ENCODE measurements at places on chromosomes 4 and X.

DNA sequence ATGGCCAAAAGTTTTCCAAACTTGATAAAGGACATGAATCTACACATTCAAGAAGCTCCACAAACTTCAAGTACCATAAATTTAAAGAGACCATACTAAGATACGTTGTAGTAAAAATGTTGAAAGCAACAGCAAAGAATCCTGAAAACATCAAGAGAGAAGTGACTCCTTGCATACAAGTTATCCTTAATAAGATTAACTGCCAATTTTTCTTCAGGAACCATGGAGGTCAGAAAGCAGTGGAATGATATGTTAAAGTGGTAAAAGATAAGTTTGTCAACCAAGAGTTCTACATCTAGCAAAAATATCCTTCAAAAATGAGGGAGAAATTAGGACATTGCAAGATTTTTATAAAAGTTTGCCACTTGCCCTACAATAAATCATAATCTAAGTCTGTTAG is 43.3 kb downstream of the BMP15 start:
- DNase-seq = no peak

DNA sequence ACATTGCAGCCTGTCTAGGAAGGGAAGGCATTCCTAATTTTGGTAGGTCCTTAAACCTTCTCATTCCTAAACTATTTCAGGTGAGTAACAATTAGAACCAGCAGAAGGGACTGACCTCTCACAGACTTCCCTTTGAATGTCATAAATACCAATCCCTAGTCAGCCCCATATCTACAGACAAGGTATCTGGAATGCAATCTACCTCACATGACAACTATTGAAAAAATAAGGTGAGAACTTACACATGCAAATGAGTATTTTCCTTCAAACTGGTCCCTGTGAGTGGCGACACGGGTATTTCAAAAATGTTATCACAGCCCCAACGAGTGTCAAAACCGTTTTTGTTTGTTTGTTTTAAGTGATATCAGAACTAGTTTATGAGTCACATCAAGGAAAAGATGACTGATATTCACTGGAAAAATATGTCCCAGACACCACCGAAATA is 102.4 kb upstream of the VCX2 start:
- no peak for DNase-seq

DNA sequence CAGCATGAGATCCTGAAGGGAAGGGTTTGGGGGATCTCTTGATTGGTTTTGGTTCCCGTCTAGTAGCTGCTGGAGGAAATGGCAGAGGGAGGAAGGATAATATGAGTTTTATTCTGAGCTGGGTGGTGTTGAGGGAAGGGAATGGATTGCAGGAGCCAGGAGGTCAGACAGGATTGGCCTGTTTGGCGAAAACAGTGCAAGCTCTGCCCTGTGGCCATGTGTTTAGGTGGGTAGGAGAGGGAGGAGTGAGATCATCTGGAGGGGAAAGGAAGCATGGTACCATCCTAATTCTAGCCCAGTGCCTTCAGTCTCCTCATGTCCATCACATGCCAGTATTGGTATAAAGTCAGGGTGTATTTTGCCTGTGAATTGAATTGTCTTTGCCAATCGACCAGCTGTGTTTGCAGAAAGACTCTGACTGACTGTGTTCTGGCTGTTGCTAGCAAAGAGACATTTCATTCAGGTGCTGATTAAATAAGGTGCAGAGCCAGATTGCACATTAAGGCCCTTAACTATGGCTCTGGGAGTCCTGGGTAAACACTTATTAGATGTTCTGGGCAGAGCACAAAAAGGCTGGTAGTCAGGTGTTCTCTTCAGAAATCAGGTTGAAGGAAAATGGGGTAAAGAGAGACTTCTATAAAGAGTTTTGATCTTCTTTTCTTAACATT is 10.0 kb downstream of the TMEM164 start:
- DNase-seq = peak; percentile 81

DNA sequence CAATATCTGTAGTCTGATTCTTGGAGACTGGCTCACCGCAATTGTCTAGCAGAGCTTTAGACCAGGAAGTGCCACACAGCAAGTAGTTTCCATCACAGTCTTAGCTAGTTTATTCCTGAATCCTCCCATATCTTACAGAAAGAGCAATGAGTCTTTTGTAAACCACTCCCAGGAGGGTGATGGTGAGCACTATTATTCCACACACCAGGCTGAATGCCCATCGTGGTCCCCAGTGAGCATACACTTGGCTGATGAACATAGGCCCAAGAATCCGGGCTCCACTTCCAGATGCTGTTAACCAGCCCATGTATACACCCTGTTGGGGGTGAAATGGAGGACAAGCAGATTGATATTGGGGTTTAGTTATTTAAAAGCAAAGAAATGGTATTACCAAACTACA is 39.8 kb downstream of the PLK4 start:
- DNase-seq = no peak

DNA sequence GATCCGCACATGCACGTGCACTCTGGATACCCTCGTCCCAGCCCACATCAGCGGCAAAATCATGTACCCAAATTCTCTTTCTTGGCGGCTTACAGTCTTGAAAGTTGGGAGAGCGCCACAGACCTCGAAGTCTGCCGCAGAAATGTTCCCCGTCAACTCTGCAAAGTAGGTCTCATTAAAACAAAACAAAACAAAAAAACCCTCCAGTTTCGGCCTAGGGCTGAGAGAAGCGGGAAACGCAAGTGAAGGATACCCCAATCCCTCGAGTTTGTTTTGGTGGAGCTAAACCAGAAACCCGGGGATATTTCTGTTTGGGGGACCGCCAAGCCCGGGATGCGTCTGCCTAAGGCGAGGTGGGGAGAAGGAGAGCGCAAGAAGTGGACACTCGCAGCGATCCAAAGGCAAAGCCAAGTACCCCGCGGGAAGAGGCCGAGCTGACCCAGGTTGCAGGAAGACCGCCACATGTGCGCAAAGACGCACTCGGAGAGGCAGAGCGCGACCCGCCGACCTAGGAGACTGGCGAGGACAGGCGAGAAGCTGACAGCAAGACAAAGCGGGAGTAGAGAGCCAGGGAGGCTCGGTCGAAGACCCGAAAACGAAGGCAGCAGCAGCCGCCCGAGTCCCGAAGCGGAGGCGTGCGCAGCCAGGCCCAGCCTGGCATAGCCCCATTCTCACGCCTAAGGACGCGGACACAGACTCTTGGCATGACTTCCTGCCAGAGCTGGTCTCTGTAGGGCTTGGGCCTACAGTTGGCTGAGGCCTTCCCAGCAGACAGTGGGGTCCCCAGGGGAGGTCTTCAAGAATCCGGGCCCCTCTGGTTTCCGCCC is 49.6 kb upstream of the BCOR start:
- DNase-seq = no peak

GRCh38 chr4:87005369-87005689 is 70.5 kb downstream of the AFF1 start:
- no peak for DNase-seq

DNA sequence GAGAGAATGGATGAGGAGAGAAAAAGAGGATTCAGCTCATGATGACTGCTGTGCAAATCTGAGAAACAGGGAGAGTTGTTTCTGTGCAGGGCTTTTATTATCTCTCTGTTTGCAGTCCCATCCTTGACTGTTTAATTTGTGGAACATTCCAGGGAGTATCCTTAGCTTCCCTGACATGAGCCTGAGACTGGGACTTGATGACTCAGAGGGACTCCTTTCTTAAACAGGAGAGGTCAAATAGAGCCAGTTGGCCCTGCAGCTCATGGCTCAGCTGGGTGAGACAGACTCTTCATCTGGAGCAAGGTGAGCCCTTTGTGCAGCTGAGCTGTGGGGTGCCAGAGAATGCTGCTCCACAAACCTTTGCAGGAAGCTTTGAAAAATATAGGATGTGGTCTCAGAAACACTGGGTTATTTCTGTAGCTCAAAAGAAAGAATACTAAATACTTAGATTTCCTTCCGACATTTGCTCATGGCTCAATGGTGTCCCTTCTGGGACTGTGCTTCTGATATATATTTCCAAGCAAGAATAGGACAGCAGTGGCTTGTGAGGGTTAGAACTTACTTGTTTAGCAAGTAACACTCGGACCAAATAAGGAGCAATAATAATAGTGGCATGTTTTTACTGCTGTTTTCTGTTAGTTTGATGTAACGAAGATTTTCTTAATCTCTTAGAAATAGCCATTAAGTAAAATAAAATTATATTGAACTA is 14.5 kb downstream of the ARHGAP24 start:
- peak; percentile 42 for DNase-seq

GRCh38 chr4:153571006-153571545 is 104.9 kb downstream of the TMEM131L start:
- DNase-seq = no peak

- DNase-seq = no peak
Measured at GRCh38 chr4:30258949-30259348, 461.2 kb upstream of the PCDH7 start.

GRCh38 chr4:23279377-23279986 is 586.7 kb downstream of the GBA3 start:
- no peak for DNase-seq

GRCh38 chr4:163273203-163273602 is 59.2 kb downstream of the NPY1R start:
- no peak for DNase-seq

- no peak for DNase-seq
Measured at GRCh38 chr4:122952028-122952427, 29.6 kb upstream of the NUDT6 start.

GRCh38 chrX:130896802-130897501 is 6.1 kb downstream of the ENOX2 start:
- no peak for DNase-seq

GRCh38 chr4:48896845-48897244 is 9.7 kb downstream of the OCIAD2 start:
- DNase-seq = no peak

GRCh38 chr4:18981234-18981615 is 959.7 kb upstream of the LCORL start:
- DNase-seq = no peak

GRCh38 chr4:138669479-138670315 is 345.9 kb upstream of the NOCT start:
- DNase-seq = no peak

- no peak for DNase-seq
Measured at GRCh38 chr4:139934057-139934707, 219.8 kb downstream of the MAML3 start.

GRCh38 chrX:150239946-150240642 is 123.0 kb upstream of the MAMLD1 start:
- DNase-seq = no peak
